ENCODE measurements at places on chromosomes 4 and X.

GRCh38 chr4:82415922-82416365 is 14.3 kb downstream of the HNRNPDL start:
- DNase-seq: no peak

DNA sequence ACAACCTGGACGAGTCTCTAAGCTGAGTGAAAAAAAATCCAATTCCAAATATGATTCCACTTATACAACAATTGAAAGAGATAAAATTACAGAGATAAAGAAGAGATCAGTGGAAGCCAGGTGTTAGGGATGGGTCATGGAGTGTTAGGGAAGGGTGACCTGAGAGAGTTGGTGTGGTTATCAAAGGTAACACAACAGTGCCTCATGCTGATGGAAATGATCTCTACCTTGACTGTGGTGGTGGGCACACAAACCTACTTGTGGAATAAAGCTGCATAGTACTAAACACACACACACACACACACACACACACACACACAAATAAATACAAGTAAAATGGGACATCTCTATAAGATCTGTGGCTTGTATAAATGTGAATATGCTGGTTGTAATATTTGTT is 26.0 kb downstream of the BEND2 start:
- peak; percentile 18 for DNase-seq

GRCh38 chrX:147376601-147377422 is 534.9 kb upstream of the FMR1 start:
- DNase-seq: peak; percentile 90

GRCh38 chr4:73021634-73022033 is 47.9 kb downstream of the COX18 start:
- DNase-seq: no peak

DNA sequence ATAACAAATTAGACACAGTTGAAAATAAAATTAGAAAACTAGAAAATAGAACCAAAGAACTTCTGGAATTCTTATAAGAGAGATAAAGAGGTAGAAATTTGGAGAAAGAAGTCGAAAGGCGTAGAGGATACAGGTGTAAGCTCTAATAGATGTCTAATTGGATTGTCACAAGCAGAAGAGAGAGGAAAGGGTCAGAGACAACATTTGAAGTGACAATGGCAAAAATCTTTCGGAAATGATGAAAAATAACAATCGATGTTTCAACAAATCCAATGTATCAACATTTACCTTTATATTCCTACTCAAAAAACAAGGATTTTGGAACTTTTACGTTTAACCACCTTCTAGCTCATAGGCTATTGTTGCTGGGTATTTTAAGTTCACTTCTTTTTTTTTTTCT is 3.8 kb downstream of the CXCL8 start:
- no peak for DNase-seq

All from NCI-H1092 (cell line).